ENCODE measurements at places on chromosomes 7 and 10. TPM values are rescaled to one million over a fixed set of nuclear protein-coding genes. Genes with fewer than 3 reads are reported as not detected.

Gene PPP1R3A
- total RNA-seq = not detected

Gene TMEM229A
- total RNA-seq = 0.80 TPM

Gene CADPS2
- 36.9 TPM for total RNA-seq

Gene GIMAP1
- not detected for total RNA-seq

Gene EZH2
- 33.9 TPM for total RNA-seq

Gene ASB15
- total RNA-seq = not detected

Gene KNDC1
- 16.0 TPM for total RNA-seq
